ENCODE measurements at places on chromosomes 12 and 14.
A peak's percentile ranks its signal among the peaks of the same experiment; 100 is the strongest.

- DNase-seq: no peak
Measured at GRCh38 chr14:48275301-48275700, 599.9 kb upstream of the MDGA2 start.

DNA sequence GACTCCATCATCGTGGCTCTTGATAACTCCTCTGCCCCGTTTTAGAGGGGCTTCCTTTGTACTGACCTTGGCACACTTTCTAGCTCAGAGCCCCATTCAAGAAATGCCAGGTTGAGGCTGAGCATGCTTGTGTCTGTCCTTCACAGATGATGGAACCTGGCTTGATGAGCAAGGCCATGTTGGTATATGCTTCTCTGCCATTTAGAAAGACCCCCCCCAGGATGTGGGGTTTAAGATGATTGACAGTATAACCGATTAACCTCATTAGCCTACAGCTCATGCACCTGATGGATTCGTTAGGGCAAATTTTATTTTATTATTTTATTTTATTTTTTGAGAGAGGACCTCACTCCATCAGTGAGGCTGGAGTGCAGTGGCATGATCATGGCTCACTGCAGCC is 21.0 kb downstream of the BATF start:
- DNase-seq: peak; percentile 55

GRCh38 chr12:75722714-75723200 is 211.3 kb upstream of the KRR1 start:
- peak; percentile 46 for DNase-seq

DNA sequence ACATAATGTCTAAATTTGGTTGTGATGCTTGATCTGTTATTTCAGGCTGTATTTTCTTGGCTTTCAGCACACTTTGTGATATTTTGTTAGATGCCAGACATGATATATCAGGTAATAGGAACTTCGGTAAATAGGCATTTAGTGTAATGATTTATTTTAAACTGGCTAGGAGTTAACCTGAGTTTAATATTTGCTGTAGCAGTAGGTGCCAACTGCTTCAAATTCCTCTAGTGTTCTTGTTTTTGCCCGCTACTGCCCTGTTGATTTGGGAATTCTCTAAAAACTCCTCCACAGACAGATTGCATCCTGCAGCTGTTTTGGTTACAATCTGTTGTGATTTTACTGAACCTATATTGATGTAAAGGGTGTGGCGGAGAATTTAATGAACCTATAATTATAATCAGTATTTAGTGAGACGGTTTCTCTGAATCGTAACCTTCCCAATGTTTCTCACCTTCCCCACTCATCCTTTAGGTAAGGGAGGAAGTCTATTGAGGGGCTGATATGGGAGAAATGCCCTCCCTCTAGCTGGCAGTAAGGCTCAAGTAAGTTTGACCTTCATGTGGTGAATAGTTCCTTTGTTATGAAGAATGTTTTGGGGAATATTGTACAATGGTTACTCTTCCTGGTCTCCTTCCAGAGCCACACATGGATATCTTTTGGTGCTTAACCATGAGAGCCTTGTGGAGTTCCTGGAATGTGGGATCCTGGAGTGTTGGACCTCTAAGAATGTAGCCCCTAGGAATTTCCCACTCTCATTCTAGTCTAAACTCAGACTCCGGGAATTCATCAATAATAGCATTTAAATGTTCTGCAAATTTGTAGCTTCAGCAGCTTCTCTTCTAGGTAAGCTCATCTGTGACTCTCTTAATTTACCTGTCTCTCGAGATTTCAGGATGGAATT is 634.1 kb downstream of the FSCB start:
- no peak for DNase-seq

GRCh38 chr12:123919980-123920360 is 52.7 kb downstream of the CCDC92 start:
- no peak for DNase-seq

DNA sequence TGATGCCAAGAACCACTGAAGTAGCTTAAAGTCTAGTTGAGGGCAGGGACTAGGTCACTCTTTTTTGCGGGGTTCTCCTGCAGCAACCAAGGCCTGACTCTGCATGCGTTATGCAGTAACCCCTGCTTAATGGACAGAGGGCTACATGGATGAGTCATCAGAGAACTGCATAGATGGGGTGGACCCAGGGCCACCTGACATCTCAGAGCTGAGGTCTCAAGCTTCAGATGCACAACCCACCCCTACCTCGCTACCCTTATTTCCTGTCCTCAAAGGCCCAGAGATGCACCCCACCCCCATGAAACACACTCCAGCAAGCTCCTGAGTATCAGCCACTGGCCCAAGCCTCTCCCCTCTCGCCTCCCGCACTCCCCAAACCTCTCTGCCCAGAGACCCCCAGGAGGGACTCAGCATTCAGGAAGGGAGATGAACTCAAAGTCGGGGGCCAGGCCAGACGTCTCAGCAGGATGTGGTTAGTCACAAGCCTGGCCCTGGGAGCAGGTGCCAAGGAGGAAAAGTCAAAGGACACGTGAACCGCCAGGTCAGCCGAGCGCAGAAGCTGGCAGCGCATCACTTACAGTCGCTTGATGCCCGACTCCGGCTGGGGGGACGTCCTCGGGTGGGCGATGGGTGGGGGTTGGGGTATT is 25.8 kb downstream of the SNRNP35 start:
- DNase-seq: peak; percentile 50

GRCh38 chr14:90820958-90821357 is 4.7 kb upstream of the TTC7B start:
- peak; percentile 57 for DNase-seq

DNA sequence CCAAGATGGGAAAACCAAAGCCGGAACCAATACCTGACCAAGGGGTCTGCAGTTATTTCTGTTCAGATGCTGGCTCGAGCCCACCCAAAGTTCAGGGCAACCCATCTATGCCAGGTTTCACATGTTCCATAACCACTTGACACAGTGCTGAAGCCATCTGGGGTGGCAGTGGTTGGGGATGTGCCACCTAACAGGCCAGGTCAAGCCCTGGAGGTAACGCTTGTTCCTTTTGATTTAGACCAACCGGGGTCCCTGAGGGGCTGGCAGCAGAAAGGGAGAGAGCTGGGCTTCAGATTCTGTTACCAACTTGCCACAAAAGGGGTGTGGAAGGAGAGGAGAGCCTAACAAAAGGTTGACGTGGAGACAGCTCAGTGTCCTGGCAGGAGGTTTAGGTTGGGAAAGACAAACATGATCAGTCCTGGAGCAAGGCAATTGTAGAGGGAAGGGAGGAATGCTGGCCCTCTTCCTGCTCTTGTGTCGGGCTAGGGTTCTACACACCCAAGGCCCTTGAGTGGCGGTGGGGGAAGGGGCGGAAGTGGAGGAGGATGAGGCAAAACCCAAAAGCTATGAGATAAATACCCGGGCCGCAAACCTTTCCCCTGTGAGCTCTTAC is 31.9 kb downstream of the CACNA2D4 start:
- no peak for DNase-seq

DNA sequence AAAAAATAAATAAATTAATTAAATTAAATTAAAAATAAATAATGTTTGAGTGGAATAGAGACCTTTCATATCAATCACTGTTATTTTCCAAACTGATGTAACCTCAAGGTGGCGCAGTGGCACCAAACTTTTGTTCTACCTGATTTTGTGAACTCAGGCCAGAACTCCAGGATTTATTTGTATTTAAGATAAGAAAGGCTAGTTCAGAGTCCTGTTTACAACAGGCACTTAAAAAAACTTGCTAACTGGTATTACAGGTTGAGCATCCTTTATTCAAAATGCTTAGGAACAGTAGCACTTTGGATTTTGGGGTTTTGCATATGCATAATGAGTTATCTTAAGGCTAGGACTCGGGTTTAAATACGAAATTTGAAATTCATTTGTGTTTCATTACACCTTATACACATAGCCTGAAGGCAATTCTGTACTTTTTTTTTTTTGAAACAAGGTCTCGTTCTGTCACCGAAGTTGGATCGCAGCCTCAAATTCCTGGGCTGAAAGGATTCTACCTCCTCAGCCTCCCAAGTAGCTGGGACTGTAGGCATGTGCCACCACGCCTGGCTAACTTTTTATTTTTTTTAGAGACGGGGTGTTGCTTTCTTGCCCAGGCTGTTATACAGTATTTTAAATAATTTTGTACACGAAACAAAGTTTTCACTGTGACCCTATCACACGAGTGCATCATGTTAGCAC is 32.4 kb downstream of the YY1 start:
- no peak for DNase-seq

DNA sequence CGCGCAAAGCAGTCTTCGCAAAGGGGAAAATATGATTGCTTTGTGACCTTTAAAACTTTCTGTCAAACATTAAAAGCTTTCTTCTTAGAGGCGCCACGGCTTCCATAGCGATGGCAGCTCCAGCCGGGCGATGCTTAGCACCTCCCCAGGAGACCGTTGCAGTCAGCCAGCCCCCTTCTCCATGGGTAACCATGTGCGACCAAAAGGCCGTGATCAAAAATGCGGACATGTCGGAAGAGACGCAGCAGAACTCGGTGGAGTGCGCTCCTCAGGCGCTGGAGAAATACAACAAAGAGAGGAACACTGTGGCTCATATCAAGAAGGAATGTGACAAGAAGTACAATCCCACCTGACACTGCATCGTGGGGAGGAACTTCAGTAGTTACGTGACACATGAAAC is 12.7 kb upstream of the STON2 start:
- no peak for DNase-seq

DNA sequence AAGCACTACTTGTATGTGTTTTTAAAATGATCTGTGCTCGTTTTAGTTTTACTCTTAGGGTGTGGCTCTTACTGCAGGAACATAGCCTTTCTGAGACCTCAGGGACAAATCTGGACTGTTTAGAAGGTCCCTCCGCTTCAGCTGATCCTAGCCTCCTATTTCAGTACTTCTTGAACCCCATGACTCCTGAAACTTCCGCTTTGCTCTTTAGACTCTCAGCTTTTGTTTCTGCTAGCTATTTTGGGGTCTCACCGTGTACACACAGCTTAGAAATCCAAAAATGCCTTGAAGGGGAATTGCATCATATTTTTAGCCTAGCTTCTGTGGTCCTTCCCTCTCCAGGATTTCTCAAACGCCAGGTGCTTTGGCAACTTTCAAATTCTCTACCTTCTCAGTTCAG is 8.3 kb downstream of the OR11G2 start:
- DNase-seq: no peak

DNA sequence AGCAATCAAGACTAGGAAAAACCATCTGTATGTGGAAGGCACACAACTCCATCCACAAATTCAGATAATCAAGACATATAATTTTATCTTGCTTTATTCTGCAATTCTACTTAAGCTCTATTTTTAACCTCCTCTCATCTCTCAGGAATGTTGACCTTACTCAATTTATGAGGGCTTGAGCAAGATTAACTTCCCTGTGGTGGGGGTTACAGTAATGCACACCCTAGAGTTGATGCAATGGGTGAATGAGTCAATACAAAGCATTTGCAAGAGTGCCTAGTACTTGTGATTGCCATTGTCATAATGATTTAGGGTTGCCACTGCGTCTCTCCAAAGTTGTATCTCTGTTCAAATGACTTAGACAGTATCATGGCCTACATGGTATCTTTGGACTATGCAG is 1598.4 kb upstream of the TMEM132C start:
- DNase-seq: no peak

GRCh38 chr12:123135688-123136087 is 15.2 kb downstream of the PITPNM2 start:
- DNase-seq: no peak

DNA sequence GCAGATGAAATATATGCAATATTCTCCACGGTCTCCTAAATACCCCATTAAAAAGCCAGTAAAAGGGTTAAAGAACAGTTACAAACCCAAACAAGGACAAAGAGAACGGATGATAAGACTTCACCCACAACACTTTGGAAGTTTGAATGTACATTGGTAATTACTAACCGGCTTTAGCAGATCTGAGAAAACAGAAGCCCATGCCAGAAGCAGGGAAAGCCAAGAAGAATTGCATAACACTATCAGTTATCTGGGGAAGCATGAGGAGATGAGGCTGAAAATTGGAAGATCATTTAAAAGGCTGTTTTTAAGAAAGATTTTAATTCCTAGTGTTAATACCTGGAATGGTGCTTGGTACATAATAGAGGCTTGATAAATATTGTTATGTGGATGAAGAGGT is 55.6 kb upstream of the MYBPC1 start:
- DNase-seq: no peak

DNA sequence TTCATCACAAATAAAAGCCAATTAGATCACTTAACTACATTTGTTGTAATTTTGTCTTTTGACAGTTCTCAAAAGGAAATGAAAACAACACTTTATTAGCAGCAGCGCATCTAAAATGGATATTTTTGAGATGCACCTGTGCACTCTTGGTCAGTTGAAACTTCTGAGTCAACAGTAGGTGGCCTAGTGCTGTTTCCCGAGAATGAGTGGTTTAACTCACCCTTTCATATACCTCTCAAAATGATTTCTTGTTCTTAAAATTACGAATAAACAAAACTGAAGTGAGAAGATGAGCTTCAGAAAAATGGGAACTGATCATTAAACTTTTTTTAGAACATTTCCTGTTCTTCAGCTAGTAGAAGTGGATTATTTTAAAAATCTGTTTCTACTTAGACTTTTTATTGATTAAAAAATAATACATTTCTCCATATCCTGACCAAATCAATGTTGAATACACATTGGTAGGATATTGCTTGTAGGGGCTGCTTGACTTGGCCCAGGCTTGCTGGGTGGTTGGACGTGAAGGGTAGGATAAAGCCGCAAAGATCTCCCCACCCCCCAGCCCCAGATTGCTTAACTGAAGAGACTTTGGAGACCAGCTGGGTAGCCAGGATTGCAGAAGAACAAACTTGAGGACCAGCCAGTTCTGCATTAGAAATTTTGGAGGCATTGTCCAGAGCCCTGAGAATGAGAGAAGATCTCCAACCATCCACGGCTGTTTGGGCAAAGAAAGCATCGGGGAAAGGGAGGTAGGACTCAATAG is 22.3 kb upstream of the STK38L start:
- DNase-seq: no peak

DNA sequence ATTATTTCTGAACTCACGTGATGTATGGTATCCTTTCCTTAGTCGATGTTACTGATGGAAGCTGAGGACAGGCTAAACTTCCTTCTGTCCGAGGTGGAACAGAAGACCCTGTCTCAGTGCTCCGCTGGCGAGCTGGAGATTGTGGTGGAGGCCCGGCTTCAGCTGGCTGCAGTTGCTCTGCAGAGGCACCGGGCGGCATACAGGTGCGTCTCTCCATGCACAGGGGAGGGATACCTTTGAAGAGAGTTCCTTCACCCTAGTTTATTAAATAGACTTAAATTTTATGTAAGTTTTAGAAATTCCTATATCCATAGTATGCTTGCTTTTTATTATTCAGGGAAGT is 186.7 kb upstream of the NEDD1 start:
- DNase-seq: no peak

- peak; percentile 14 for DNase-seq
Measured at GRCh38 chr14:97846156-97846555, 1049.0 kb downstream of the VRK1 start.

- no peak for DNase-seq
Measured at GRCh38 chr12:112595410-112595809, 176.7 kb downstream of the PTPN11 start.

GRCh38 chr12:94172031-94172430 is 23.7 kb downstream of the PLXNC1 start:
- DNase-seq: no peak
